Osteoblast (primary cell): ENCODE measurements at places on chromosomes 6 and 20. TPM values are rescaled to one million over a fixed set of nuclear protein-coding genes. Genes with fewer than 3 reads are reported as not detected.

Gene TRIM15
- total RNA-seq, result not detected in 2 replicates

Gene ULBP3
- total RNA-seq, result 11.2 and 12.7 TPM in 2 replicates

Gene OPN5
- under 0.01 TPM in 1 of 2 replicates, not detected in the other for total RNA-seq

Gene FBXO30
- 14.1 and 14.5 TPM in 2 replicates for total RNA-seq
